ENCODE measurements at places on chromosomes 7 and 10. TPM values are rescaled to one million over a fixed set of nuclear protein-coding genes. Genes with fewer than 3 reads are reported as not detected.

Gene MAD1L1
- total RNA-seq: 37.5 TPM

GRCh38 chr7:30301751-30302150, 17.4 kb downstream of the ZNRF2 start:
- DNase-seq: no peak

DNA sequence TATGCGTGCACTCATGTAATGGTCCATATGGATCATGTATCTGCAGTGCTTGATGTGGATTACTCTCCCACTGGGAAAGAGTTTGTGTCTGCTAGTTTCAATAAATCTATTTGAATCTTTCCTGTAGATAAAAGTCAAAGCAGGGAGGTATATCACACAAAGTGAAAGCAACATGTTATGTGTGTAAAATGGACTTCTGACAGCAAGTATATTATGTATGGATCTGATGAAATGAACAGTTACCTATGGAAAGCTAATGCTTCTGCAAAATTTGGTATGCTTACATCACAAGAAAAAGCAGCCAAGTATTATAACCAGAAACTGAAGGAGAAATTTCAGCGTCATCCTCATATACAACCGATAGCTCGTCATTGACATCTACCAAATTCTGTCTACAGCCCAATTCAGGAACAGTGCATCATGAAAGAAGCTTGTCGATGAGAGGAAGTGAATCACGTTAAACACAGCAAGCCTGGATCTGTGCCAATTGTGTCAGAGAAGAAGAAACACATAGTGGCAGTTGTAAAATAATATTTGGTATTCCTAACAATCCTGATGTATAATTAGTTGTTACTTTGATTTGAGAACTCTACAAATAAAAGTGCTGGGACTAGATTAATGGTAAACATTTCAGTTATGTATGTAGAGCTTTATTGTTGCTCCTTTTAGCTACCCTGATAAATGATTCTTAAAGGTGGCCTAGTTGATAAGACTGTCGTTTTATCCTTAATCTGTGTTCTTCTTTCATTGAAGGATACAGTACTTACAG, 14.2 kb upstream of the SYPL1 start:
- DNase-seq: peak; percentile 85

- DNase-seq: no peak
These were observed 12.7 kb downstream of the PLEKHA8 start for GRCh38 chr7:30040938-30041337.

Gene STEAP4
- not detected for total RNA-seq

Gene HDAC9
- not detected for total RNA-seq

GRCh38 chr10:119700321-119700954, 25.4 kb upstream of the INPP5F start:
- no peak for DNase-seq

- DNase-seq: no peak
These were observed 161.6 kb downstream of the PKD1L1 start for GRCh38 chr7:47786557-47787248.

- DNase-seq: no peak
These were observed 15.1 kb downstream of the ZNF12 start for GRCh38 chr7:6691609-6692106.

DNA sequence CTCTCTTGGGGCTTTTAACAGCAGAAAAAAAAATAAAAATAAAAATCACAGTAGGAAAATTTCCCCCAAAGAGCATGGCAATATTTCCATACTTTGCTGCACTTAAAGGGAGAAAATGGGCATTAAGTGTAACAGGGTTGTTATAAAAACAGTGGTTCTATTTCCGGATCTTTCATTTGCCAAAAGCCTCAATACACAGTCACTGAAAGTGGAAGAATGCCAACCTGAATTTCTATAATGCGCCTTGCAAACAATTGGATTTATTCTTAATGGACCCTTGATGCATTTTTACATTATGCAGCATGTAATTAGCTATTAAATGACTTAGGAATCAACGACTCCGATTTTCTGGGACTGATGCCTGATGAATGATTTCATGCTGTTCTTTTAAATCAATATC, 127.6 kb upstream of the NANOS1 start:
- no peak for DNase-seq

- DNase-seq: no peak
These were observed 169.5 kb downstream of the CPED1 start for GRCh38 chr7:121157885-121158590.

Gene PTPRZ1
- not detected for total RNA-seq

Gene TLX1
- total RNA-seq: not detected

Gene HECTD2
- 2.3 TPM for total RNA-seq

Gene CYP2E1
- total RNA-seq: not detected

DNA sequence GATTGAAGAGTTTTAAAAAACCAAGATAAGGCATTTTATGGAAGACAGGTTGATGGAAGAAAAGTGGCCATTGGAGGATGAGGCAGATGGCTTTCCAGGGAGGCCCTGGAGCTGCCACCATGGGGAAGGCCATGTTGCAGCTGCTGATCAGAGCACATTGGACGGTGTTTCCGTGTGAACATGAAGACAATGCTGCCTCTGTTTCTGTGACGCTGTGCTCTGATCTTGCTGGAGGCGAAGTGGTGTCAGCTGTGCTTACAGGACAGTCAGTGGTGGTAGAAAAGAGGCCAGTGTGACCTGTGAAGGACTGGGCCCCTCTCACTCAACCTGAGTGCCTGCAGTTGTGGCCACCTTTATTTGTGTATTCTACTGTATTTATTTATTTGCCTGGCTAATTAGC, 132.9 kb downstream of the FAM204A start:
- DNase-seq: no peak
